ENCODE measurements at places on chromosomes 4 and X.

DNA sequence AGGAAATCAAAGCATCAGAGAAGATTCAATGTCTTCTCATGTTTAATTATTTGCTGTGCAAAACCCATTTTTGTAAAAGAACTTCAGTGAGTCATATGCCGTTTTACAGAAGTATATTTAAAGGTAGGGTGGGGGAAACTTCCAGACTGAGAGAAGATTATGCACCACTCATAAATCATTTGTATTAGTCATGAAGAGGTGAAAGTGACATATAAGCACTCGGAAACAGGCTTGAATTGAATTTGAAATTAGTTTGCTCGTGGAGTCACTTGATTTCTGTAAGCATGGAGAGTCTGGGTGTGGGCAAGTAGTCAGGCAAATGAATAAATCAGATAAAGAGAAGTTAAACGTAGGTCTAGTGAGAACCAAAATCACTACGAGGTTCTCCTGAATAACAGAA is 335.1 kb downstream of the ANK2 start:
- no peak for DNase-seq

- no peak for DNase-seq
Measured at GRCh38 chr4:31791666-31792065, 1071.5 kb downstream of the PCDH7 start.

GRCh38 chr4:20916106-20916505 is 215.8 kb downstream of the PACRGL start:
- DNase-seq, result no peak

DNA sequence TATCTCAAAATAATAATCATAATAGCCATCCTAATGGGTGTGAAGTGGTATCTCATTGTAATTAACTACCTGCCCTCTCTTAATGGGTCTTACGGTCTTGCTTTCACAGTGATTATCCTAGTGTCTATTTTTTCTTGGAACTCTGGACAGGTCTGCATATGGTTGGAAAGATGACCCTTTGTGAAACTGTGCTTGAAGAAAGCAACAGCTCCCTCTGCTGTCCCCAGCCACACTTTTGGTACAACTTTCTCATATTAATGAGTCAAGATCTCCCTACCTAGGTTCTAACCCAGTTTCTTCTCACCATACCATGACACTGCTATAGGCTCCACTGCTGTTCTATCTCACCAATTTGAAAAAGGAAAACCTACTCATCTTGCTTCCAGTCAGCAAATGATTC is 2.4 kb downstream of the TFDP3 start:
- DNase-seq, result no peak

GRCh38 chr4:7195546-7196287 is 3.4 kb downstream of the SORCS2 start:
- DNase-seq, result no peak

- DNase-seq, result no peak
Measured at GRCh38 chr4:66059556-66059955, 389.3 kb upstream of the EPHA5 start.

GRCh38 chrX:103556963-103557612 is 28.2 kb upstream of the TCEAL4 start:
- DNase-seq, result no peak

DNA sequence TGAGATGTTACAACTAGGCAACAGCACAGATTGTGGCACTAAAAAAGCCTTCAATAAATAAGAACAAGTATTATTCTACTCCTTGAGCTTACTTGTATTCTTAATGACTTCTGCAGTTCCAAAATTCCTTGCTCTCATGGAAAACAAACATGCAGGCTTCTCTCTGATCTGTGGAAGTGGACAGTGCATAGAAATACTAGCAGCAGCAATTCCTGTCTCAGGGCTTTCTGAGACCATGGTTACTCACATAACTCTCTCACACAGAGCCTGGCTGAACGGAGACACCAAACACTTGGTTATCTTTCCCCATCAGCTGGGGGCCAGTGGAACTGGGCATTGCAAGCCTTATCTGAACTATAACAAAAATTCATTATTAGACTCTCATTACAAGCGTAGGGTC is 32.4 kb upstream of the HS6ST2 start:
- DNase-seq, result no peak

DNA sequence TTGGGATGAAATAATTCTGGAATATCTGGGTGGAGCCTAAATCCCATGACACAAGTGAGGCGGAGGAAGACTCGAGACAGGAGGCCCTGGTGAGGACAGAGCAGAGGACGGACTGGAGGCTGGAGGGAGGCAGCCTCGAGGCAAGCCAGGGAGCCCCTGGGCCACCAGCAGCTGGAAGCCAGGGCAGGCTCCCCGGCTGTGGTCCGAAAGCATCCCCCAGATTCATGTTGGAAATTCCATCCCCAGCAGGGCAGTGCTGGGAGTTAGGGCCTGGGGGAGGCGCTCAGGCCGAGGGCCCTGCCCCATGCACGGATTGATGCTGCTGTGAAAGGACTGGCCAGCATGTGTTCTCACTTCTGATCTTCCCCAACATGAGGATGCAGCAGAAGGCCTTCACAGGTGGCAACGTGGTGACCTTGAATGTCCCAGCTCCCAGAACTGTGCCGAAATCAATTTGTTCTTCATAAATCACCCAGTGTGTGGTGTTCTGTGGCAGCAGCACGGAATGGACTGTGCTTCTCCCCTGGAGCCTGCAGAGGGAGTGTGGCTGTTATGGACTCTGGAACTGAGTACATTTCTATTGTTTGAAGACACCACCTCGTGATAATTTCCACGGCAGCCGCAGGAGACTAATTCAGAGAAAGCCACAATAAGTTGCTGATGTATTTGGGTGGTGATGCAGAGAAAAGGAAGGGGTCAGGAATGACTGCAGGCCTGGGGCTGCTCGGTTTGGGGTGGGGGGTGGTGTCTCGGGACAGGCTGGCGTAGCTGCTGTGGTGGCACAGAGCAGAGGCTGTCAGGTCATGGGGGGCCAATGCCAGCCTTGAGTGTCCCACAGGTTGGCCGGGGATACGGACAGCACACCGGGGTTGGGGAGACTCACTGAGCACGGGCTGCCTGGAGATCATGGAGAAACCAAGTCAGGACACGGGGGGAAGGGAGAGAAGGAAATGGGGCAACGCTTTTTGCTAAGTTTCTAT is 56.9 kb downstream of the PCGF3 start:
- no peak for DNase-seq

DNA sequence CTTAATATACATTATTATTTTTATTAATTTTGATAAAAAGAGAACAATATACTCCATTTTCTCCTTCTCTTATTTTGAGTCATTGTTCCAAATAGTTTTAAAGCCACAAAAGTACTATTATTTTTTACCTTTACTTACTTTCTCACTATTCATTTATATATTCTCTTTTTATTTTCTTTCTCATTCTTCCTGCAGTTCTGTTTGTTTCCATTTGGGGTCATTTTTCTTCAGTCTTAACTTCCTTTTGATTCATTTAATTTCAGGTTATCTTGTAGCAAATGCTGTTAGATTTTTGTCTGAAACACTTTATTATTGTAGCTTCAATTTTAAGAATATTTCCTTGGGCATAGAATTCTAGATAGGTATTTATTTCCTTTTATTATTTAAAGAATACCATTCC is 438.6 kb upstream of the EPHA5 start:
- no peak for DNase-seq

DNA sequence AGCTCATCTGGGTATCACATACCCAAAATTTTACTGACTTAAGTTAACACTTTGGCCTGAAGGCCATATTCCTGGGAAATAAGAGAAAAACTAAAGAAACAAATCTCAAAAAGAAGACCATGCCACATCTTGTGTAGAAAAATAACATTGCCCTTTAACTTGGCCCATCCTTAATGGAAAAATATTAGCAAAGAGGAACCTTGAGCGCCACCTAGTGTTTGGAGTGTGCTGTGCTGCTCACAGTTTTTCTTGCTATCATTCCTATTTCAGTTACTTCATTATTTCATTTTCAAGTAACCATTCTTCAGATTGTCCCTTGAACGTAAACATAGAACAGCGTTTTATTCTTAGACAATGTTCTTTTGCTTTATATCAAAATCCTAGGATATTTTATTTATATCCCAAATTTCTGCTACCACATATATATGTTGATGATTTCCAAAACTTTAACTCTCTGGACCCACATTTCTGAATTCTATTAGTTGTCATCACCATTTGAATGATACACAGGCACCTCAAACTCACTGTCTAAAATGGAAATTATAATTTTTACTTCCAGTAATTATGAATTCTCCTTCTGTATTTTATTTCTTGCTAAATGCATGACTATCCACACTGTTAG is 999.0 kb upstream of the ADGRL3 start:
- no peak for DNase-seq

Measured in T follicular helper cell (primary cell).